ENCODE measurements at places on chromosomes 12 and 14.

DNA sequence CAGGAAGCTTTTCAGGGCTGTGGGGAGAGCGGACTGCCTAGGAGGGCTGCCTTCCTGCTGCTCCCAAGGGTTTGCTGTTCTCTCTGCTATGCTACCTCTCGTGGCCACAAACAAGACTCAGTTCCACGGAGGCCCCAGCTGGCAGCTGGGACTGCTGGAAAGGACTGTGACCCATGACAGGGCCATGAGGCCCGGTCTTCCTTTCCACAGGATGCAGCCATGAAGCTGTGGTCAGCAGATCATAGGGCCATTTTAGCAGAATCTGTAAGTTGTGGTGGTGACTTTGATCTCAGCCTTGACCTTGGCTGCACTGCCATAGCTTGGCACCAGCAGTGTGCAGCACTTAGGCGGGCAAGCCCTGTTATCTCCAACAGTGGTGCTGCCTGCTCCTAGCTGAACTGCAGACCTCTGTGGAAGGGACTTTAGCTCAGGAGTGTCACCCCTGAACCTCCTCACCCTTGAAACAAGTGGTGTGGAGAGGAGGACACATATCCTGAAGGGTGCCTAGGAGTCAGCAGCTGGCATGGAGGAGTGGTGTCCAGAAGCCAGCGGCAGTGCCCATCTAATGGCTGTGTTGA lies 12.3 kb downstream of the KRT80 start:
- no peak for DNase-seq

GRCh38 chr14:104624939-104625338 lies 20.4 kb upstream of the TMEM179 start:
- no peak for DNase-seq

DNA sequence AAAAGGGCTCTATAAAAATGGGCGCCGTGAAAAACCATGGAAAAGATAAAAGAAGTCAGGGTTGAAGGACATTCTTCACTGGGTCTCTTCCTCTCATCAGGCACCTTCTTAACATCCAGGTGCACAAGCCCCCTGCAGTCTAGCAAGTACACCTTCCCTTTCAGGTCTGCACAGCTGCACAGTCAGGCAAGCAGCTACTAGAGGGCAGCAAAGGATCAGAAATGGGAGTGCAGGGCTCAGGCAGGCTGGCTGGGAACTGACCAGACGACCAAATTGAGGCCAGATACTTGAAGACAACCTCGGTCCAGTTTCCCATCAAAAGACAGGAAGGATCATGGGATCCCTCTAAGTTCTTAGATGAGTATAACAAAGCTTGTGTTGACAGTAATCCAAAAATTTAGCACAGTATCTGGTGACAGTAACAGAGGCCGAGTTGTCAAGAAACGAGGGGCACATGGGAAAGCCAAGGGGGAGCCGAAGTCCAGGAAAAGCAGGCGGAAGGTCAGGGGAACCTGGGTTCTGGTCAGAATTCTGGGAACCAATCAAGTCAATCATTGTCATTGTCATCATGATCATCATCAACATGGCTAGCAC lies 10.1 kb upstream of the GRIP1 start:
- peak; percentile 26 for DNase-seq

GRCh38 chr14:70909733-70910614 lies 2.7 kb downstream of the PCNX1 start:
- peak; percentile 37 for DNase-seq

DNA sequence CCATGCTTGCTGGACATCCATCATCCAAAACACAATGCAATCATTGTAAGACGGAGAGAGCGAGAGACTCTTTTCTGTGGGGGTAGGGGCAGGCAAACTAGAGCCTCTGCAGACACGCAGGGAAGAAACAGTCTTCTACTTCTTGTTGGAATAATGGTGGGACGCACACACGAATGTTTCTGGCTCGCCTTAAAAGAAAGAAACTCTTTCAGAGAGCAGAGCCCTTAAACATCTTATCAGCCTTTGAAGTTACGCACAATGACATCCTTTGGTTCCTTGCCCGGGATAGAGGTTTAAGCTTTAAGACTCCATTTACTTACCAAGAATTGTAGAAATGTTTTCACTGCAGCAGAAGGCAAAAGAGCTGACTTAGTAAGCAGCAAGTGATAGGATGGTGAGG lies 133.8 kb upstream of the FOXN3 start:
- no peak for DNase-seq

DNA sequence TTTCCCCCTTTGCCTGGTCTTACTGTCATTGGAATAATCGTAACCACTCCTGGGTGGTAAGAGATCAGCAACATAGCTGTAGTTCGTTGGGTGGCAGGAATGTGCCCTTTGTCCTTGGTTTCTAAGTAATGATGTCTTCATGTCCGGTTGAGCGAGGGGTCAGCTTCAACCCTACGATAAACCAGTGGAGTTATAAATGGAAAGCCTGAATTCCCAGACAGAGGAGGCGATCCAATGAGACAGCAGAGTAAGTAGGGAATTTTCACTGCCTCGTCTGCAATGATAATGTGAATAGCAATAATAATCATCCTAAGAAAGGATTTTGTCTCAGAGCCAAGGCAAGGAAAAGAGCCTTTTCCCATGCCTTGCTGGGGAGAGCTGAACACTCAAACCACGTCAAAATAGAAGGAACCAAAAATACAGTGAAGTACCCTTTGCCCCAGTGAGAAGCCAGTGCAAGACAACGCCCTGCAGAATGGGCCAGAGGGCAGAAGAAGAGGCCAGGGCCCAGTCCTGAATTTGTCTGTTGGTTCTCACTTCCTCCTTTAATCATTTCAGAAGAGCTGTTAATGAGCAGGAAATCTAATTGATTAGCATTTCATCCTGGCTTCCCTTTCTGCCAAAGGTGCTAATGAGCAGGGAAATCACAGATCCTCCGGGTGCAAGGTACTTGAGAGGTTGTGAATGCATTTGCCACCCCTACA lies 330.7 kb downstream of the CACNA1C start:
- no peak for DNase-seq

DNA sequence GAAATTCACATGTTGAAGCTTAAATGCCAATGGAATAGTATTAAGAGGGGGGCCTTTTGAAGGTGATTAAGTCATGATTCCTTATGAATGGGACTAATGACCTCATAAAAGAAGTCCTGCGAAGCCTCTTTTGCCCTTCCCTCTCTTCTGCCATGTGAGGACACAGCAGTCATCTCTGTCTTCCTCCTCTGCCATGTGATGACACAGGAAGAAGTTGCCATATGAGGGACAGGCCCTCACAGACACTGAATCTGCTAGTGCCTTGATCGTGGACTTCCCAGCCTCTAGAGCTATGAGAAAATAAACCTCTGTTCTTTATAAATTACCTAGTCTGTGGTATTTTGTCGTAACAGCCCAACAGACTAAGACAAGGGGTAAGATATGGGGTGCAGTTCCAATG lies 100.7 kb downstream of the VCPKMT start:
- no peak for DNase-seq

DNA sequence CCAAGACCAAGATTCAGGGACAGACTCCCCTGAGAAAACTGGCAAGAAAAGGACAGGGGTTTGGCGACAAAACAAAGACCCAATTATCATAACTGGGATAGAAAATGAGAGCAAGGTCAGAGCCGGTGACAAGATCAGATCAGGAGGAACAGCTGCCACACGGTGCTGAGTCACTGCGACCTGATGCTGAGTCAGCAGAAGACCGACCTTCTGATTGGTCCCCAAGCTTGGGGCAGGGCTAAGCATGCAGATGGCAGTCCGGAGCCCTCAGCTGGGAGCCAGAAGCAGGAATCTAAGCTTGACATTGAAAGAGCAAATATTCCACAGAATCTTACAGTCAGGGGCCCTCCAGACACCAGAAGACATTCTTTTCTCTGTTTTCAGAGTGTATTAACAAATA lies 19.1 kb upstream of the ARMH4 start:
- DNase-seq, result peak; percentile 33

DNA sequence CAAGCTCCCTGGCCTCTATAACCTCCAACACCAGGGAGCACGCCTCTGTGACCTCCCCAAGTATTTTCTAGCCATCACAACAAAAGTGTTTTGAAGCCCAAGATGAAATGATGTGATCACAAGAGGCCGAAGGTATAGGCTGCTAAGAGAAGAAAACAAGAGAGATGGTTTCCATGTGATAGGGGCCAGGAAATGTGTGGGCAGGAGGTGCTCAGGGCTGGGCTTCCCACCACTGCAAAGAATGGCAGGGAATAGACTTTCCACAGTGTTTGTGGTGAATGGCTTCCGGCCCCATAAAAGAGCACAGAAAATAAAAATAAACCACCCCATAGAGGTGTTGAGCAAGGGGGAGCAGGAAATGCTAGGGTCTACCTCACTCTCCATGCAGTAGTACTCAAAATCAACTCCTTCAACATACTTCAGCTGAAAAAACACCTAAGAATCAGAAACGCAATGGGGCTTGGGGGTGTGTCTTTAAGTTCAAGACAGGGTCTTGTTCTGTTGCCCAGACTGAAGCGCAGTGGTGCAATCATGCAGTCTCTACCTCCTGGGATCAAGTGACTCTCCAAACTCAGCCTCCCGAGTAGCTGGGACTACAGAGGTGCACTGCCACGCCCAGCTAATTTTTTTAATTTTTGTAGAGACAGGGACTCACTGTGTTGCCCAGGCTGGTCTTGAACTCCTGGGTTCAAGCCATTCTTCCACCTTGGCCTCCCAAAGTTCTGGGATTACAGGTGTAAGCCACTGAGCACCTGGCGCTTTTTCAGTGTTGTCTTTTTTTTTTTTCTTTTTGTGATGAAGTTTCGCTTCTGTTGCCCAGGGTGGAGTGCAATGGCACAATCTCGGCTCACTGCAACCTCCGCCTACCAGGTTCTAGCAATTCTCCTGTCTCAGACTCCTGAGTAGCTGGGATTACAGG lies 27.1 kb downstream of the DAD1 start:
- peak; percentile 91 for DNase-seq

- DNase-seq, result no peak
These were observed 50.3 kb downstream of the BCAT1 start for GRCh38 chr12:24898606-24899005.

DNA sequence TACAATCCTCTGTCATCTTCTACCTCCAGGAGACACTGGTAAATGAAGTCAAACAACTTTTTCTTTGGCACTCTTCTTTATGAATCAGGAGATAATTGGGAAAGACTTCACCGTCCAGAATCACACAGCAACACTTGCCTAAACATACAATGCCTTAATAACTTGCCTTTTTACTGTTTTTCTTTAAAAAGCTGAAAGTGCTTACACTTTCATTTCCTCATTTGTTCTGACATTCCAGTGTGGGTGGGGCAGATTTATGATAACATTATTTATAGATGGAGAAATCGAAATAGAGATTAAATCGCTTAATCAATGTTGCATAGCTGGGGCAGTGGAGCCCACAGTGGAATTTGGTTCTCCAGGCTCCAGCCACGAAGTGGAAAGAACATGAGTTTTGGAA lies 2.8 kb upstream of the FRS2 start:
- no peak for DNase-seq

- no peak for DNase-seq
These were observed 9.6 kb downstream of the CBX5 start for GRCh38 chr12:54270345-54270744.

GRCh38 chr14:77003960-77004710 lies 24.4 kb downstream of the IRF2BPL start:
- DNase-seq, result no peak

DNA sequence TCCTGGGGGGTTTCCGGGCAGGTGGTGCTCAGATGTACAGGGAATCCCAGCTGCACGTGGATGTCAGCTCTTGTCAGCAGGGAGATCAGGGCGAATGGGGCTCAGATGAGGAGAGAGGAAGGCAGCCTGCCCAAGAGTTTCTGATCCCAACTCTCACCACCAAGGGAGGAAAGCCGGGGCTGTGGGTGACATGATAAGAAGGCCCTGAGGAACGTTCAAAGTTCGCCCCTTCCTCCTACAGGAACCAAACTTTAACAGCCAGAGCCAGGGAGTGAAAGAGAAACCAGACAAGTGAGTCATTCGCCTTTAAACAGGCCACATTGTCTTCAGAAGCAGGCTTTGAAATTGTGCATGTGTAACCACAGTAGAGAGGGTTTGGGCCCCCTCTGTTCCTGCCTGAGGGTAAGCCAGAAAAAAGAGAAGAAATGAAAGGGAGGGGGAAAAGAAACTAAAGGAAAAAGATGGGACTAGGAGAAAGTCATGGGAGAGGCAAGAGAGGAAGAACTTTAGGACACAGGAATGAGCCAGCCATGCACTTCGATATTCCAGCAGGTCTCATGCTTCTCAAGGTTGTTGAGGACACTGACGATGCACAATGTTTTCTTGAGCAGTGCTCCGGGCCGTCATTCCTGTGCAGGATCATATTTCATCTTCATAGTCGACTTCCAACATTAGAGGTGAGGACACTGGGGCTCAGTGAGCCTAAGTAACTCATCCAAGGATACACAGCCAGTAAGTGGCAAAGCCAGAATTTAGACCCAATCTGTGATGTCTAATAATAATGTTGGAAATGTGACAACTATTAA lies 691.4 kb upstream of the TBX3 start:
- no peak for DNase-seq

GRCh38 chr14:100662879-100663760 lies 63.6 kb upstream of the DLK1 start:
- DNase-seq, result peak; percentile 53

DNA sequence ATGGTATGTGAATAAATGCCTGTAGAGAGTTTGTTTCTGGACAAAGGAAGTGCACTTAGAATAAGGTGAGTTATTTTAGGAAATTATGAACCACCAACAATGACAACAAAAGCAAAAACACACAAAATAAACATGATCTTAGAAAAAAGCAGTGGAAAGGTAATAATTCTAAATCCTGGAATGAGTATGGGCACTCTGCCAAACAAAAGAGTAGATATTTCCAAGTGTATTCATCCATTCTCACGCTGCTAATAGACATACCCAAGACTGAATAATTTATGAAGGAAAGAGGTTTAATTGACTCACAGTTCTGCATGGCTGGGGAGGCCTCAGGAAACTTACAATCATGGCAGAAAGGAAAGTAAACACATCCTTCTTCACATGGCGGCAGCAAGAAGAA lies 269.3 kb upstream of the NPAS3 start:
- DNase-seq, result no peak

DNA sequence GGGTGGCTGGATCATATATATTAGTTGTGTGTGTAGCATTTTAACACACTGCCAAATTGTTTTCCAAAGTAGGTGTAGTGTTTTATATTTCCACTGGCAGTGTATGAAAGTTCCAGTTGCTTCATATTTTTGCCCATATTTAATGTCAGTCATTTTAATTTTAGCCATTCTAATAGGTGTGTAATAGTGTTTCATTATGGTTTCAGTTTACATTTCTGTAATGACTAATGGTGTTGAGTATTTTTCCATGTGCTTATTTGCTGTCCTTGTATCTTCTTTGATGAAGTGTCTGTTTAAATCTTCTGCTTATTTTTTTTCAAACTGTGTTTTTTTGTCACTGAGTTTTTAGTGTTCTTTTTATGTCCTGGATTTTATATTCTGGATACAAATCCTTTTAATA lies 8.7 kb downstream of the TBC1D15 start:
- no peak for DNase-seq

DNA sequence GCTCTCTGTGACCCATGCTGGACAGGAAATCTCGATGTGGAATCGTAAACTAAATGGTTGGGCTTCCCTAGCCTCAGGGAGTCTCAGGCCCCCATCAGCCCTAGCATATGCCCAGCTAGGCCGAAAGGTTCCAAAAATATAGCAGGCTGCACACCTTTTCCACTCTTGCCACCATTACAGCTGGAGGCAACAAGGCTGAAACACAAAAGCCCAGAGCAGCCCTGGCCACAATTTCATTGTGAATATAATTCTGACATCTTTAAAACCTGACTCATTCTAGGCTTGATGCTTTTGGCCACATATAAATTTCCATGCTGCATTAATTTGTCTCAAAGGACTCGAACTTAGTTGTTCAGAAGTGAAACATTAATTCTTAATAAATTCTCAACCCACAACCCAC lies 382.2 kb downstream of the GRIN2B start:
- DNase-seq, result no peak
